Fibroblast of skin of back (primary cell): ENCODE measurements at places on chromosomes 13 and 19.
A peak's percentile ranks its signal among the peaks of the same experiment; 100 is the strongest.

DNA sequence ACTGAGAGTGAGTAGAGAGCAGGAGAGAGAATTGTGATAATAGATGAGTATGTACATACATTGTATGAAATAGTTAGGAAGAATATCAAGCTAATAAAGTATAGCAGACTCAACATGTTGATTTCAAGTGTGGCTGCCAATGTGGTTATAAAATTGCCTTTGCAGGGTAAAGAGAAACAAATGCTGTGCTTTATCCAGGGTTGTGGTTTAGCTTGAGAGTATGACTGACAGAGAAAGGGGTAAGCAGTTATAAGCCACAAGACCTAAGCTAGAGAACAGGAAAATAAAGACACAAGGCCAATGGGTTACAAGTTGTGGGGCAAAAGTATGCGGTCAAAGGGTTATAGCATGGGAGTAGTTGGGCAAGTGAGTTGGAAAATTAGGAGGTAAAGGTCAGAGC is 1217.5 kb downstream of the DIAPH3 start:
- DNase-seq: no peak

DNA sequence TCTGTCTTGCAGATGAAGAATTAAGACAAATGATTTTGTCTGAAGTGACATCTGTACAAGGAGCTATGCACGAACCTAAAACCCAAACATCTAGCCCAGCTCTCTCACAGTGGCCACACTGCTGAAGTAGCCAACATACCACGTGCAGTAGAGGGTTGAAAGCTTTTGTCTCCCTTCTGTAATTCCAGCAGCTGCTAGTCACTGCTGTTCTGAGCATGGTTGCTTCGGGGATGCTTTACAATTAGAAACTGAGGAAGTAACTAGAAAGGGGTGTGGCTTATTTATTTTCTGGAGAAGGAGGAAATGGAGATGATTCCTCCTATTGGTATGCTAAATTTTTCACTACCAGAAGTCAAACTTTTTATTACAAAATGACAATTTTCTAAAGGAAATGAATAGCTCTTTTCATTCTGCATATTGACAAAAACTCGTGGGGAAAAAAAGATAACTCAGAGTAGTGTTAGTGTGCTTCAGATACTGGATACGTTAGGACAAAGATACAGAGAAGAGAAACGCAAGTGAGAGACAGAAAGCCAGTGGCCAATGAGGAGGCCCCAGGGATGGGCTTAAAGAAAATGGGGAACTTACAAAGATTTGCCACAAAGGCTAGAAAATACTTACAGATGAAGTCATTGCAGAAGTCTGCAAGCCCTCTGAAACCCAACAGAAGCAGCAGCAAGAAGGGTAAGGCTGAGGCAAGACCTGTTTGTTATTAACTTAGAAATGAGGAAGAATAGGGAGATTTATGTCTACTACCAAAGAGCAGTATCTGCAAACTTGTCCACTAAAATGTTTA is 192.7 kb upstream of the MIR17HG start:
- DNase-seq: peak; percentile 67

DNA sequence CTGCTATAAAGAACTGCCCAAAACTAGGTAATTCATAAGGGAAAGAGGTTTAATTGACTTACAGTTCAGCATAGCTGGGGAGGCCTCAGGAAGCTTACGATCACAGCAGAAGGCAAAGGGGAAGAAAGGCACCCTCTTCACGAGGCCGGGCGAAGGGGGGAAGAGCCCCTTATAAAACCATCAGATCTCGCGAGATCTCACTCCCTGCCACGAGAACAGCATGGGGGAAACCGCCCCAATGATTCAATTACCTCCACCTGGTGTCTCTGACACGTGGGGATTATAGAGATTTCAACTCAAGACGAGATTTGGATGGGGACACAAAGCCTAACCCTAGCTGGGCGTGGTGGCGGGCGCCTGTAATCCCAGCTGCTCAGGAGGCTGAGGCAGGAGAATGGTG is 42.8 kb downstream of the SLC6A16 start:
- no peak for DNase-seq

DNA sequence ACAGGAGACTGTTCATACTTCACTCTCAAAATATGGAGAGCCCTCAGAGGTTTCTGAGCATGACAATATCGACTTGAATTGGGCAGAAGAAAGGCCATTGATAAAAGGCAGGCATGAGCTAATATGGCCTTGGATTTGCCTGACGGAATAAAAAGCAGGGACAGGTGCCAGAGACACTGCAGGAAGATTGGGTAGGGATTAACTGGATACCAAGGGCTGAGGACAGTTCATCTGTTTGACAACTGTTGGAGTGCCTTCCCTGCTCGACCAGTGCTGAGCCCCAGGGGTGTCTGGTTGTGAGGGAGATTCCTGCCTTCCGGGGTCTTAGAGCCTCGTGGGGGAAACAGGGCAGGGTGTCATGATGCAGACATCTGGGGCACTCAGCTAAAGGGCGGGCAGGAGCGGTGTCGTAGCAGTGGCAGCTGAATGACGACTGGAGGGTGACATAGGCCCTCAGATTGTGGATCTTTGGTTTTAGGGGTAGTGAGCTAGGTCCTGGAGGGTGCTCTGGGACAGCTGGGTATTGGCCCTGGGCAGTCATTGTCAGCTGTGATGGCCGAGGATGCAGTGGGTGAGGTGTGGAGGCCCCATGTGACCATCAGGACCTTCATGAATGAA is 12.3 kb downstream of the GATAD2A start:
- no peak for DNase-seq
